ENCODE measurements at places on chromosomes 6 and 20.

GRCh38 chr6:11947575-11947974 lies 64.5 kb upstream of the HIVEP1 start:
- DNase-seq = no peak

DNA sequence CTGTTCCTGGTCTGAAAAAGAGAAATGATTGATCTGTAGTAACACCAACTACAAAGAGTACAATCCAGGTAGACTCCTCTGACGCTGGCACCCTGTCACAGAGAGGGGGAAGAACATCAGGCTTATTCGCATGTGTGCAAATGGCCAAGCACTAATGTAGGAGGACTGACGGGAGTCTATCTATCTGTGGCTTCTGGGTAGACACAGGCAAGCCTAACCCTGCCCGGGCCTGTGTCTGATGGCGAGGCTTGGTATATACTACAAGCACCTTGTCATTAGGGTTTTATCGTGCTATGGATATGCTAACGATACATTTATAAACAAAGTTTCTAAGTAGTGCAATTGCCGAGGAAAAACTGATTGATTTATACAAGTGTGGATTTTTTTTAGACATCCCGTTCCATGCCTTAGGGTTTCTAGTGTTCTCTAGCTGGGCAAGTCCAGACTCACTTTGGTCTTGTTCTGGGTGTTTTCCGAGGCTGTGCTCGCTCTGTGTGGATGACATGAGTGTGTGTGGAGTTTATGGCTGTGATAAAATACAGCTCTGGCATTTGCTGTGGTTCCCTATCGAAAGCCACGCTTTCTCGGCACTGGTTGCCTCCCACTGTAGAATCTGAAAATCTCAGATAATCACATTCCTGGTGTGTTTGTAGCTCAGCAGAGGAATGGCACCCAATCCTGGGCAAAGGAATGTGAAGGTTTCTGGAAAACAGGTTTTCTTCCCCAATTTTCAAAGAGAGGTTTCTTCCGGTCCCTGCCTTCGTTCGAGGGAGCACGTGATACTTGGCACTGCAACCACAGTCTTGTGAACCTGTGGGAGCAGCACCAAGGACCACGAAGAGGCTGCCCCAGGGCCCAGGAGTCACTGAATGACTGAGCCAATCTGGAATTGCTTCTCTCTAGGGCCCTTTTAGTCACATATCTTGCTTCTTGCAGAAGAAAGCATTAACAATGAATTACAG lies 67.5 kb upstream of the EDN1 start:
- no peak for DNase-seq

DNA sequence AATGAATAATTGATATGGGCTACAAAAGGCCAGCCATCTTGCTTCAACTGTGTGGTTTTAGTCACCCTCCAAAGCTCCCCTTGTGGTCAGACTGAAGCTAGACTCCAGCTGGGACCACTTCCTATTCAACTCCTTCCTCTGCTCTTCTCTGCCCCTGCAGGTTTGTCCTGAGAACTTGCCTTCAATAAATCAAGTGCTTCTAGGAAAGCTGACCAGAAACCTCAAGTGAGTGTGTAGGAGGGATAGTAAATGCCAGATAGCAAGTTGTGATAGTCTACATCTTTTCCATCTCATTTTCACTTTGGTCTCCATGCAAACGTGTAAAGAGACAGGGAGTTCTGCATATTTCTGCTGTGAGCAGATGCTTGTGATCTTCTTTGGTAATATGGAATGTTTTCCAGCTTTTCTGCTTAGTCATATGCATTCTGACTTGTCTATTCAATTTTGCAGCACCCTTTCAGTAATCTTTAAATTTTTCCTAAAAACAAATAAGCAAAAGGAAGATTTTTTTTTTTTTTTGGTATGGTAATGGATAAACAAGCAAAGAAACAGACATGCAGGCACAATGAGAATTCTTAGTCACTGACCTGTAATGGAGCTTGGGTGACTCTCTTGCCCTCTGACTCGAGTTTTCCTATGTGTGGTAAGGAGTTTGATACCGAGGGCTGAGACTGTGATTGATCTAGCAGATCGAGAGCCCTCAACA lies 201.3 kb upstream of the BTBD3 start:
- no peak for DNase-seq

DNA sequence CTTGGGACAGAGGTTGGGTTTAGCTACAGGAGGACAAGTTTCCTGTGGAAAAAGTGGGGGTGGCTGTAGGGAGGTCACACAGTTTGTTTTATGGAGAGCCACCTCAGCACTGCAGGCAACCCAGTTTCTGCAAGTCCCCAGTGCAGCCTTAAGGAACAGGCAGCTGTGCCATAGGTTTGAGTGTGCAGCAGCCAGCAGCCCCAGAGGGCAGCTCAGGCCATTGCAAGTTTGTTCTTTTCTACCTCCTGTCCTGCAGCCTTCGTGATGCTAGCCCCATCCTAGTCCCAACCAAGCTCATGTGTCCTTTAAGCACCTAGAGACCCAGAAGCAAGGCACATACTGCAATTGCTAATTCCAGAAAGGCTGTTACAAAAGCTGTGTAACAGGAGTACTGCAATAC lies 58.8 kb downstream of the ZBTB9 start:
- no peak for DNase-seq

DNA sequence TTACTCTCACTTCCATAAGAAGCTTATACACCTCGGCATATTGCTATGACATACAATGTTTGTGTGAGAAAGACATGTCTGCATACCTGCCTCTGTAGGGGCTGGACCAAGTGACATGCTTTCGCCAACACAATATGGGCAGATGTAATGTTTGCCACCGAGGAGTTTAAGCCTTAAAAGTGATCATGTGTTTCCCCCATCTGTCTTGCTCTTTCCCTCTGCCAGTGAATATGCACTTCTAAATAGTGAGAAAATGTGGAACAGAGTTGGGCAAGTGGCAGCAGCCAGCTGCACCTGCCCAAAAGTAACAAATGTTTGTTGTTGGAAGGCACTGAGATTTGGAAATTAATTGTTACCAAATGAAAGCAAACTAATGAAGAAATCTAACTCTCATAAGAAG lies 274.8 kb upstream of the BTBD3 start:
- DNase-seq = no peak

DNA sequence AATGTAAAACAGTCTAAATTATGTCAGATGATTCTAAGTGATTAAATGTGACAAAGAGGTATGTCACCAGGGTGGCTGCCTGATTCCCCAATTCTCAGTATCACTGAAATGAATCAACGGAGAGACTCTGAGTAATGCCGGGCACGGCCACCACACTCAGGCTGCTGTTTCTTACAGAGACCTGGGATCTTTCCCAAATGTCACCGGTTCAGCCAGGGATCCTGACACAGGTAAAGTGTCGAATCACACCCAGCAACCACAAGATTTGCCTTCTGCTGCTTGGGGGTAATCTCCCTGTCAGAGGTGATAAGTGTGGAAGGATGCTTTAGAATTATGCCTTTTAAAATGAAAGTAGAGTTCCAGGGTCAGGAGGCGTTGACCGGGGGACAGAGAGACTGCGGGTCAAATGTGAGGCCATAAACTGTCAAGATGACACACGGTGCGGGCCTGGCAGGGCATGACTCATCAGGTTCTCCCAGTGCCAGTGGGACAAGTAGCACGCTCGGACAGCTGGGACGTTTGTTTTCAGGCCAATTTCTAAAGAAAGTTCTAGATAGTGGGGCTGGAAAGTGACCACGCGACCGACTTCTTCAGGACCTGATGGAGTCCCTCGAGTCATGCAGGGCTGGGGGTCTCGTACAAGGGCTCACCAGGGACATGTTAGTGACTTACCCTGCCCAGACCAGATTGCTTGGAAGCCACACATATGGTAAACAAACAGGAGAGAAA lies 48.9 kb downstream of the PRDM1 start:
- DNase-seq = no peak

DNA sequence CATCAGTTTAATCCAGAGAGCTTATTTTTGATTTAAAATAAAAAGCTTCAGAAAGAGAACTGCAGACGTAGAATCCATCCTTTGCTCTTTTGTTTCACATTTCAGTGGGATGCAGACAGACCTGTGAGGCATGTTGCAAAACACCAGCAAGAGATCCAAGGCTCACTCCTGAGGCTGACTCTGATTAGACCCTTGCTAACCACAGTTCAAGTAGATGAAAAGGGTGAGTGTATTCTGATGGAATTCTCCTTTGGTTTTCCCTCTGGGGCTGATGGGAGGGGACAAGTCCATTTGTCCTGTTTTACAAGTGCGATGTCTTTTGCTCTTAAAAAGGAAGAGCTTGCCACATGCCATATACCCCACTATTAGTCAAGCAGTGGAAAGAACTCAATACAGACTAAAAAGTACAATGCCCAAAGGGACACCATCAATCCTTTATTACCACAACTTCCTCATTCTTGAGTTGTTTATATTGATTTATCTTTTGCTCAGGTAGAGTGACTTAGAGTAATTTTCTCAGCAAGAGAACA lies 772.7 kb downstream of the MAFB start:
- DNase-seq = no peak

DNA sequence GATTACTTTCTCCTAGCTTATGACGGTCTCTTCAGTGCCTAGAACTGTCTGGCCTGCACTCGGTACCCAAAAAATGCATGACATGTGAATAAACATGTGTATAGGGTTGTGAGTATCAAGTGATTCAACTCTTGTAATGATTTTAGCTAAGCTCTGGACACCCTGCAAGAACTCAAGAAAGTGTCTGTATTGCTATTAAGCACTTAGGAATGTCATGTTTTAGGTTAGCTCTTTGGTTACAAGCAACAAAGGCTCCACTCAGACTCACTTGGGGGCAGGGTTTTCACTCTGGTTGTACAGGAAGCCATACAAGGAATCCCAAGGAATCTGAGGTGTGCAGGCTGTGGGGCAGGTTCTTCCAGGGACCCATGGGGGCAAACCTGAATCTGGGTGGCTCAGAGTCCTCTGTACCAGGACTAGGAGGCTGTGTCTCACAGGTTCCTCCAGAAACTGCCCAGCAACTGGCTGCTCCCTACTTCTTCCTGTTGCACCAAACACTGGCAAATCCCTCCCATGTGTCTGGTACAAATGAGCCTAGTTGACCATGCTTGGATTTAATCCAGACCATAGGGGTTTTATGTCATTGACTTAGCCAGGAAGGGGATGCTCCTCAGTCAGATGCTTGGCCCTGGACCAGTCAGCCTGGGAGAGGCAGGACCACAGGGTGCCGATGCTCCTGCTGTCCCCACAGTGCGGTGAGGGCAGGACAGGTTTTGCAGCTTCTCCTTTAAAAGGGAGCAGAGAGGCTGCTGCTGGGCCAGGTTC lies 77.9 kb upstream of the CDH4 start:
- DNase-seq = no peak

All from DMS79 (cell line).